ENCODE measurements at places on chromosomes 3 and 15.

- DNase-seq = no peak
Measured at GRCh38 chr3:175075269-175075668, 216.1 kb downstream of the NAALADL2 start.

DNA sequence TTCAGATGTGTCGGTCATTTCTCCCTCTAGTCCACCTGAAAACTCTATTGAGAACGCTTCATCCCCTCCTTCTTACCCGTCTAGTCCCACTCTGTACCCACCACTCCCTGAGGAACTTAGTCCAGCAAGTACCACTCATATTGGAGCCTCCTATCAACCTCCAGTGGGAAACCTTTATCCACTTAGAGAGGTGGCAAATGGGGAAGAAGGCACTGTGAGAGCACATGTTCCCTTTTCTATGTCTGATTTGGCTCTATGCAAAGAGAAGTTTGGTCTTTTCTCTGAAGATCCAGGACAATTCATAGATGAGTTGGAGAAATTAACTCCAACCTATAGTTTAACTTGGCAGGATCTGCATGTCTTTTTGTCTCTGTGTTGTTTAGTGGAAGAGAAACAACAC lies 17.0 kb upstream of the RPN1 start:
- DNase-seq = no peak

GRCh38 chr3:195043607-195044339 lies 227.2 kb downstream of the XXYLT1 start:
- DNase-seq = no peak

- DNase-seq = no peak
Measured at GRCh38 chr3:143812481-143812880, 35.8 kb downstream of the SLC9A9 start.

DNA sequence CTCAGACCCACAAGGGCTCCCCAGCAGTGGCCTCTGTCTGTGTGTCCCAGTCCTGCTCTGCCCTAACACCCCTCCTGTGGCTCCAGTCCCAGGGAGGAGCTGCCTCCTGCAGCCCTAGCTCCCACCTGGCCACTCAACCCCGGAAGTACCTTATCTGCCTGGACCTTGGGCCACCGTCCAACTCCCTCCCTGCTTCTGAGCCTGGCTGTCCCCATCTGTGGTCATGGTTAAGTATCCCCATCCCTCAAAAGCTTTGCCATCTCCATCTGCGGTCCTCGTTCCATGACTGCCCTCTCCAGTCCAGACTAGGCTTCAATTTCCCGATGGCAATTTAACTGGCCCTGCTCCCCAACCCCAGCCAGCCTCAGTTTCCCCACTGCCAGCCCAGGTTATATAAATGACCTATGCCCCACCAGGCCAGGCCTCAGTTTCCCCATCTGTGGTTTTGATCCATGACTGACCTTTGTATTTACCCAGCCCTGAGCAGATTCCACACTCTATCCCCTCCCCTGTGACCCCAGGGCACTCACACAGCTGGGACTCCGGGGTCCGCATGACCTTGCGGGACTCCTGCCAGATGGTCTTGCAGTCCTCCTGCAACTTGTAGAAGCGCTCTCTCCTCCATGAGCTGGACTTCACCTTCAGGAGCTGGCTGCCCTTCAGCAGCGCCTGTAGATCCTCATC lies 9.6 kb downstream of the PLCD1 start:
- no peak for DNase-seq

DNA sequence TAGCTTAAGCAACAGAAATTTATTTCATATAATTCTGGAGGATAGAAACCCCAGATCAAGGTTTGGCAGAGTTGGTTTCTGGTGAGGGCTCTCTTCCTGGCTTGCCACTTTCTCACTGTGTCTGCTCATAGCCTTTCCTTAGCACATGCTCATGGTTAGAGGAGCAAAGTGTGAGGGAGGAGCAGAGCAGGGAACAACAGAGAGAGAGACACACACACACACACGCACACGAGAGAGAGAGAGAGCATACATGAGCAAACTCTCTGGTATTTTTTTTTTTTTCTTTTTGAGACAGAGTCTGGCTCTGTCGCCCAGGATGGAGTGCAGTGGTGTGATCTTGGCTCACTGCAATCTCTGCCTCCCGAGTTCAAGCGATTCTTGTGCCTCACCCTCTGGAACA lies 36.8 kb upstream of the ZDHHC23 start:
- DNase-seq = no peak

DNA sequence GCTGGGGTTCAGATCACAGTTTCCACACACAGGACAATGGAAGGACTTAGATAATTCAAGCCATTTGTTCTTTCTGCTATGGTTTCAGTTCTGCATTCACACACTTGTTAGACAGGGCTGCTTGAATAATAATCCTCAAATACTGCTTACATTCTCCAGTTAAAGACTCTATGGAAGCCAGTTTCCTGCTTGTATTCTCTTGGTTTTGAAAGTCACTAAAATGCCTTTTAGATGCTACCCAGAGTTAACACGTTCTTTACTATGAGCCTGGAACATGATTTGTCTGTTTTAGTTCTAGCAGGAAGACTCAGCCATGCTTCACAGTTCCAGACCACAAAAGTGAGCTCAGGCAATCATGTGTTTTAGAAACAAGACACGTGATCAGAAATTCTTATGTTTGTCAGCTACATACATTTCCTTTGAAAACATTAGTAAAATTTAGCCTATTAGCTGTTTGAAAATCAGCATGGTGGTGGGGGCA lies 152.4 kb downstream of the LEKR1 start:
- DNase-seq = no peak

DNA sequence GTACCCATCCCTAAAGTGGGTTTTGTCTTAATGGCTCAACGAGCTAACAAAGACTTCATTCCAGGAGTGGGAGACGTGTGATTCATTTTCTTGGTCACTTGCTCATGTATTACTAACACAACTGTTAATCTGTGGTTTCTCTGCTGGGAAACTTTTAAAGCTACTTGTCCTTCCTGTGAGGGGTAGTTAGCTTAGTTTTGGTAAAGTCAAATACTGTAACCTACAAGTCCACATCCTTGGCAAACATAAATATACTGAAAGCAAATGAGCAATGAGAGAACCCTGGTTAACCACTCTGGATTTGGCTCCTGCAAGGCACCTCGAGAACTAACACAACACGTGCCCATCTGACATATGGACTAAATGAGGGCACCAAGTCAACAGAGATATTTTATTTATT lies 19.9 kb downstream of the NOX5 start:
- no peak for DNase-seq

- no peak for DNase-seq
Measured at GRCh38 chr3:34277110-34277509, 478.7 kb downstream of the PDCD6IP start.

- no peak for DNase-seq
Measured at GRCh38 chr15:81813215-81813614, 232.6 kb downstream of the MEX3B start.

GRCh38 chr3:132211896-132212295 lies 105.3 kb upstream of the ACP3 start:
- DNase-seq = no peak

DNA sequence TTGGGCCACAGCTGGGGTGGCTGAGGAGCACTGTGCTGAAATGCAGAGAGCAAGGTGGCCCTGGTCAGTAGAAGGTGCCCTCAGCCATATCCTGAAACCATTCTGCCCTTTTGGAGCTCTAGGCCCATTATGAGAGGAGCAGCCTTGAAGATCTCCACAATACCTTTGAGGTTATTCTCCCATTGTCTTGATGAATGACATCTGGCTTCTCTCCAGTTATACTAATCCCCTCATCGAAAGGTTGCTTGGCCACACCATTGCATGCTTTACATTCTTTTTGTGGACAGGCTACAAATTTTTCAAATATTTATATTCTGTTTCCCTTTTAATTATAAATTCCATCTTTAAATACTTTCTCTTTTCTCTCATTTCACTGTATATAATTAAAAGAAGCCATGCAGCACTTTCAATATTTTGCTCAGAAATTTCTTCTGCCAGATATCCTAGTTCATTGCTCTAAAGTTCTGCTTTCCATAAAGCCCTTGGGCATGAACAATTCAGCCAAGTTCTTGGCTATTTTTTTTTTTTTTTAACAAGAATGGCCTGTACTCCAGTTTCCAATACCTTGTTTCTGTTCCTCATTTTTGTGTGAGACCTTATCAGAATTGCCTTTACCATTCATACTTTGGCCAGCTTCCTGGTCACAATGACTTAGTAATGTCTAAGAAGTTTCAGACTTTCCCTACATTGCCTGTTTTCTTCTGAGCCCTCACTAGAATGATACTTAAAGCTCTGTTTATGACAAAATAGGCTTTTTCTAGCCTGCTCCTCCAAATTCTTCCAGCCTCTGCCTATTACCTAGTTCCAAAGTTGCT lies 138.9 kb upstream of the SGO1 start:
- no peak for DNase-seq

DNA sequence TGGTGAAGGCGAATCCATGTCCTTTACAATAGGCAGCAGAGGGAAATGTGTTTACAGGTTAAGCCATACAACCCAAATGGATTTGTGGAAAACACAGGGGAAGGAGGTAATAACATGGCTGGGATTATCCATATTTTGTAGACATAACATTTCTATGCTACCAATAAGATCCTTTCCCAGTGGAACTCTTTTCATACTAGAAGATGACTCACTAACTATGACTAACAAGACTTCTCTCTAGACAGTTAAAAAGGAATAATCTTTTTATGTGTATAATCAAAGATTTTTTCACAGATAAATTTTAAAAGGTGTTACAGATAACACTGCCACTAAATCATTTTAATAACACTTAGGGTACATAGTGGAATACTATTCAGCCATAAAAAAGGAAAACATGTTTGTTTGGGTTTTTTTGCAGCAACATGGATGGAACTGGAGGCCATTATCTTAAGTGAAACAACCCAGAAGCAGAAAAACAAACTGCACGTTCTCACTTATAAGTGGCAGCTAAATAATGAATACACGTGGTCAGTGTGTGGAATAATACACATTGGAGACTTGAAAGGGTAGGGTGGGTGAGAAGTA lies 39.6 kb downstream of the VPS13C start:
- no peak for DNase-seq

- no peak for DNase-seq
Measured at GRCh38 chr15:88992912-88993376, 79.8 kb upstream of the MFGE8 start.

DNA sequence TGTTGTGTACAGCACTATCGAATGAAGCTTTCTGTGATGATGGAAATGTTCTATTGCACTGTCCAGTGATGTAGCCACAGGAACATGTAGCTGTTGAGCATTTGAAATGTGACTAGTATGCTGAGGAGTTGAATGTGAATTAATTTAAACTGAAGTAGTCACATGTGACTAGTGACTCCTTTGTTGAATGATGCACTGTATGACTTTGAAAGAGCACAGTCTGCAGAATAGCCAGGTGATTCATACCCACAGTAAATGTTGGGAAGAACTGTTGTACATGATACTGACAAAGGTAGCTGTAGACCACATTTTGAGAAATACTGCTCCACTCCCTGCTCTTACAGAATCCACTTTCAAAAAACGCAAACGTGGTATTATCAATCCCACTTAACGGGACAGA lies 34.0 kb upstream of the ACTL6A start:
- no peak for DNase-seq

- DNase-seq = no peak
Measured at GRCh38 chr3:45443459-45443858, 55.1 kb downstream of the LARS2 start.

- DNase-seq = no peak
Measured at GRCh38 chr3:27615555-27615954, 106.6 kb downstream of the EOMES start.

- DNase-seq = no peak
Measured at GRCh38 chr15:89370978-89371227, 36.3 kb upstream of the POLG start.

DNA sequence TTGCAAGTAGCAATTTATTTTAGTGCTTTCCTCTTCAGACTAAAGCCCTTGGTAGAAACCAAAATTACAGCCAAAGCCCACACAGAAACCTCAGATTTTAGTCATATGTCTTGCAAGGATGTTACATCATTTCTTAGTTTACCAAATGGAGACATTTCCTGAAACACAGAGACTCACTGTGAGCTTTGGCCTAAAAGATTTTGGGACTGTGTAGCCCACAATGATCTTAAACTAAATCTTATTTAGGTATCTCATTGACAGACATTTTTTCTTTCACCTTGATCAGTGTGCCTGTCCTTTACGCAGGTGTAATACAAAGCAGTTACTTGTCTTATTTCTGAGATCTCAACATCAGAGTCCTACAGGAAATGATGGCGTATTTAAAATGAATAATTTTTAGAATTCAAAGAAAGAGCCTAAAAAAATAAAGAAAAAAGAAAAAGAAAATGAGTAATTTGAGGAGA lies 27.8 kb upstream of the AP4E1 start:
- DNase-seq = no peak

DNA sequence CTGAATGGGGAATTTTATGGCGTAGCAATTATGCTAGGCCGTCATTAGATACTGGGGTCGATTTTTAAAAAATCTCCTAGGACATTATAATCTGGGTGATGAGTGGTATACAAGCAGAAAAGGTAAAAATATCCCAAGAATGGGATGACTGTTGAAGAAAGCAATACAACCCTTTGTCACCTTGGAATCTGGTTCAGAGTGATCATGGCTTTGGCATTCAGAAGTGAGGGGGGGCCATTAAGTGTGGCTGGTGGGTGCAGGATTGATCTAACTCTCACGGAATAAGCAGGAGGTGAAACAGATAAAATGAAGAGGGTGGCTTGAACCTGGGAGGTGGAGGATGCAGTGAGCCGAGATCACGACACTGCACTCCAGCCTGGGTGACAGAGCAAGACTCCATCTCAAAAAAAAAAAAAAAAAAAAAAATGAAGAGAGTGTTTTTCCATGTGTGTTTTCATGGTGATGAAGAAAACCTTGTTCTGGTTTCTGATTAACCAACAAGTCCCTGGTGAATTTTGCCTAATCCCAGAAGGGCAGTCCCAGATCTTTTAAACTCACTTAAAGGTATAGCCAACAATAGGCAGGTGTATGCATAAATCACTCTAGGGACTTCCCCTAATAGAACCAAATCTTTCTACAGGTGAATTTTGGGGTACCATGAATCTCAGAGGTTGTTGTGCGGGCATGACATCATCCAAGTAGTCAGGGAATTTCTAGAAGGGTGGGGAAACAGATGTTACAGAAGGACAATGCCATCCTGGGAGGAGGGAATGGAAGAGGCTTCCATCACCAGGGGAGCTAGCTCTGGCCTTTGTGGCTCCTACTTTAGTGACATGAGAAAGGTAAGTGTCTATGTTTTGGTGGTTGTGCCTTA lies 3.1 kb upstream of the RAD54L2 start:
- no peak for DNase-seq

DNA sequence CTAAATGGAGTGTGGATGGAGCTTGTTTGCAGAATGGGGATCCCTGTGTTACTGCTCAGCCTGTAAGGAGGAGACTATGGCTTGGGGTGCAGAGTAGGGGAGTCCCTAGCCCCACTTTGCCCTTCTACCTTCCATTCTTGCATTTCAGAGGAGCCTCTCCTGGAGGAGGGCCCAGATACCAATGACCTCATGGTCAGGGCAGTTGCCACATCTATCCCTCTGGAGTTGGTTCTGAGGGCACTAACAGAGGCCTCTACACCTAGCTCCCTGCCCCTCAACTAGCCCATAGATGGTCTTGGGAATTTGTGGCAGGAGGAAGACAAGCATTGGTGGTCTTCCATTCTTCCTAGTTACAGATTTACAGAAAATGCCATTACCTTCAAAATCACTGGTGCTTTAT lies 6.1 kb downstream of the SKOR1 start:
- DNase-seq = no peak
